ENCODE measurements at places on chromosomes 7 and 10. TPM values are rescaled to one million over a fixed set of nuclear protein-coding genes. Genes with fewer than 3 reads are reported as not detected.

Gene PON1
- not detected for total RNA-seq

Gene OR9A2
- total RNA-seq, result not detected

Gene FAM25G
- not detected for total RNA-seq

Gene FAM221A
- total RNA-seq, result 0.64 TPM

Gene SLC26A5
- not detected for total RNA-seq

Gene ACTR3C
- not detected for total RNA-seq

Gene MYL7
- not detected for total RNA-seq

Gene C1GALT1
- 63.9 TPM for total RNA-seq

Gene EN2
- 0.37 TPM for total RNA-seq

Gene RAPGEF5
- total RNA-seq, result 1.9 TPM

Gene PCDH15
- not detected for total RNA-seq

Gene SMKR1
- not detected for total RNA-seq

Gene PLCE1
- 4.9 TPM for total RNA-seq

Gene ZSCAN25
- total RNA-seq, result 6.1 TPM

Gene STEAP1B
- 1.1 TPM for total RNA-seq

Gene VWDE
- not detected for total RNA-seq

Gene VKORC1L1
- total RNA-seq, result 15.3 TPM

Gene TMEM236
- 0.15 TPM for total RNA-seq

Gene DRGX
- total RNA-seq, result not detected

Gene XRCC2
- 0.20 TPM for total RNA-seq

Gene CRHR2
- not detected for total RNA-seq

Gene EPHA1
- total RNA-seq, result not detected

Gene AKR1C8
- total RNA-seq, result not detected

Gene GJD4
- total RNA-seq, result not detected

Gene MMP21
- total RNA-seq, result 0.15 TPM

Gene MOGAT3
- total RNA-seq, result not detected

Gene SYT15
- total RNA-seq, result under 0.01 TPM

Gene CCDC146
- 1.1 TPM for total RNA-seq

Gene TES
- 35.6 TPM for total RNA-seq

Gene MMD2
- total RNA-seq, result not detected

Gene NFE2L3
- 0.29 TPM for total RNA-seq

Gene DENND2A
- total RNA-seq, result 3.2 TPM

Gene ETV1
- 9.0 TPM for total RNA-seq

Gene MYL10
- total RNA-seq, result not detected

Gene PAX4
- total RNA-seq, result not detected

Gene TLX1
- not detected for total RNA-seq

Gene NUTM2D
- total RNA-seq, result 6.0 TPM

Gene RARRES2
- total RNA-seq, result 30.5 TPM

Gene TAS2R3
- 0.54 TPM for total RNA-seq

Gene ZNF487
- total RNA-seq, result 5.4 TPM

Gene CDCA7L
- total RNA-seq, result 8.4 TPM

Gene HOXA5
- not detected for total RNA-seq

Gene SLC16A9
- 0.37 TPM for total RNA-seq

Gene H2BK1
- total RNA-seq, result not detected

Gene MKX
- not detected for total RNA-seq

Gene HK1
- total RNA-seq, result 112 TPM

Gene CD36
- total RNA-seq, result 60.9 TPM

Gene MYH16
- not detected for total RNA-seq

Gene VENTX
- not detected for total RNA-seq

Gene TEX47
- total RNA-seq, result not detected

Gene SPDYE2
- not detected for total RNA-seq

Gene TAS2R5
- total RNA-seq, result 0.44 TPM

Gene VIPR2
- not detected for total RNA-seq

Gene VSTM2A
- not detected for total RNA-seq

Gene GALNT11
- total RNA-seq, result 38.6 TPM

All from cardiac ventricle fibroblast (primary cell).